ENCODE measurements at places on chromosomes 7 and 10.
A peak's percentile ranks its signal among the peaks of the same experiment; 100 is the strongest.

DNA sequence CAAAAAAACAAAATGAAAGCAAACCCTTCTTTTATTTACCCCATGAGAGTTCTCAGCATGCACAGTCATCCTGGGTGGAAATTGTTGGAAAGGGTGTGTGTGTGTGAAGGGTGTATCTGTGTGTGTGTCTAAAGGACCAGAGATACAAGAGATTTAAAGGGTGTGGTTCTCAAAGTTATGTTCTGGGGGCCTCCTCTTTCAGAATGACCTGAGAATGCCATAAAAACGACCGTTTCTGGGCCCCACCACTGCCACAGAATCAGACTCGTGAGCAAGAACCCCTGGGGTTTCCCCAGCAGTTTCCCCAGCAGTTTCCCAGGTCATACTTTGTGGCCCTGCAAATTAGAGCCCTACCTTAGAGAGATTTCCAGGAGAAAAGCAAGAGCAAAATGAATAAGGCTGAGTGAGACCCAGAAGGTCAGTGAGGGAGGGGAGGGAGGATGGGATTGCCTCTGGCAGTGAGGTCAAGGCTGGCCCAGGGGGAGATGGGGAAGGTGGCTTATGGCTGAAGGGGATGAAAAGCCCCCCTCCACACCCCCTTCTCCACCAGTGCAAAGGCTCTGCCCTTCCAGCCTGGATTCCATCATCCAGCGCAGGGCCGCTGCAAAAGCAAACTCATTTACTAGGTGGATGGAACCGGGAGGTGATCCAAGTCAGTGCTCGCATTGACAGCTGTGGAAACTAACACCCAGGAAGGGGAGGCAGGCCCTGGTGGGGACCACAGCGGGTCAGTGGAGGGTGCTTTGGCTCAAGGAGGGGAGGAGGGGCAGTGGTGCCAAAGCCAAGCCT is 10.2 kb downstream of the PYROXD2 start:
- peak; percentile 86 for DNase-seq

GRCh38 chr7:135879233-135879632 is 97.9 kb downstream of the MTPN start:
- peak; percentile 23 for DNase-seq

DNA sequence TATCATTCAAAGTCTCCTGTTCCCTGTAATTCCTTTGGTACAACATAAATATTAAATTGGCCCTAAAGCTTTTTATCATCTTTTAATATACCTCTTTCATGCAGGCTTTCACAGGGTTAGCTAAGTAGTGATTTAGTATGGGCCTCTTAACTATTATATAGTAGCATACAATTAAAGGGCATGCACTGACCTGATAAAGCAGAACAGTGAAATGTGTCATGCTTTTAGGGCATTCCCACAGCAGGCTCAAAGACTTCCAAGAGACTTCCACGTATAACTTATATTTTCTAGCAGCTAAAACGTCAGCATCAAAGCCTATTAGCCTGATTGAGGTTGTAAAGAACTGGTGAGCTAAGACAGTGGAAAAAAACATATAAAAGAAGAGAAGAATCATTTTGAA is 35.3 kb downstream of the SAMD8 start:
- DNase-seq = no peak

GRCh38 chr10:88095223-88095721 is 231.8 kb downstream of the PTEN start:
- peak; percentile 26 for DNase-seq

DNA sequence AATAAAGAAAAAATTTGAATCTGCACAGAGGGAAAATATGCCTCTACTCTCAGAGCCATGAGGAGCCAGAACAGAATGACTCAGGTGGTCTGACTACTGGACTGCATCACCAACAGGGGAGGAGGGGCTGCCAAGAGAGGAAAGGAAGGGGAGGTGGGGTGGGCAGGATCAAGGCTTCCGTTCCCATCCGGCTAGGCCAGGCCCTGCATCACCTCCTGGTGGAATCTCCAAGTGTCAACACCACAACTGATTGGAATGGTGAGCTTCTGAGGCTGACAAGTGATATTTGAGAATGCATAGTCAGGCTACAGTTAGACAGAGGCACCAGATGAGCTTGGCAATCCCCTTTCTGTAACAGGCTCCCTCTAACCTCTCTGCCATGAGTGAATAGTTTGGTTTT is 10.4 kb upstream of the GPR26 start:
- no peak for DNase-seq

GRCh38 chr10:125004571-125005311 is 62.8 kb downstream of the ZRANB1 start:
- no peak for DNase-seq

- DNase-seq = no peak
Measured at GRCh38 chr7:151776876-151777494, 99.9 kb downstream of the PRKAG2 start.

DNA sequence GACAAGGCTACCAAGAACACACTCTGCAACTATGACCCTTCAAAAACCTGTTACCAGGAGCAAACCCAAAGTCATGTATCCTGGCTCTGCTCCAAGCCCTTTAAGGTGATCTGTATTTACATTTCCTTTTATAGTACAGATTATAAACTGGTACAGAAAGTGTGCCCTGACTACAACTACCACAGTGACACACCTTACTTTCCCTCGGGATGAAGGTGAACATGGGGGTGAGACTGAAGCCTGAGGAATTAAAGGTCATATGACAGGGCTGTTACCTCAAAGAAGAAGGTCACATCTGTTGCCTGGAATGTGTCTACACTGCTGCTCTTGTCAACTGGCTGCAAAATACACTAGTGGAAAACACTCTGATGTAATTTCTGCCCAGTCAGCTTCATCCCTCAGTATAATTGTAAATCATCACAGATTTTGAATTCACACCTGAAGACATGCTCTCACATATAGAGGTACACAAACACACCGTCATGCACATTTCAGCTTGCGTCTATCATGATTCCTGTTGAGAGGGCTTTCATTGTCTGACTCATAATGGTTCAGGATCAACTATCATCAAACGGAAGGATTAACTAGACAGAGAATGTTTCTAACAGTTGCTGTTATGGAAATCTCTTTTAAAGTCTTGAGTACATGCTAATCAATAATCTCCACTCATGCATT is 318.3 kb downstream of the NXPH1 start:
- no peak for DNase-seq

DNA sequence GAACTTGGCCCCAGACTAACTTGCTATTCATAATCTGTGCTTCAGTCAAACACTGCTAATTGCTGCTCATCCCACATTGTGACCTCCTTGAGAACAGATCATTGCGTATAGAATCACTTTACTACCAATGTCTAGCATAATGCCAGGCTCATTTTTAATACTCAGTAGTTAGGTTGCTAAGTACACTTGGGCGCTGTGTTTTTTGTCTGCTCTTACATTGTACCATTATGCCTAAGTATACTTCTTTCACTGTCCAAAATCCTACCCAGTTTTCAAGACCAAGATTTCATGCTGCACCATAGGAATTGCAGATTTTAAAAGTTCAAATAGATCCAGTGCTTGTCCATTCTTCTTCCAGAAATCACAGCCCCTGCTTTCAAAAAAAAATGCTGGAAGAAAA is 32.8 kb upstream of the TMEM106B start:
- no peak for DNase-seq

DNA sequence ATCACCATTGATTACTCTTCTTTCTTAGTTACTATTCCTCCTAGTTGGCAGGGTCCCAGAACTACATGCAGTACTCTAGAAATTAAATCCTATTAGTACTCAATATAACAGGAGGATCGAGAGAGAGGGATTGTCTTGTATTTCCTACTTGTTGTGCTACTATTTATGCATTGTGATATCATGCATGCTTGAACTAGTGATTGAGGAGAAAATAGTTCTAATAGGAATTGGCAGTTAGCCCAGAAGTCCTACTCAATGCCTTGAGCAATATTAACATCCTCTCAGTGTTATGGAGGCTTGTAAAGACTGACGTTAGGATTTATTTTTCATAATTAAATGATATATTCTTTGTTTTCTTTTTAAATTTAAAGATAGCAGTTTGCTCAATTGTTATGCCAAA is 67.4 kb downstream of the FOXP2 start:
- peak; percentile 76 for DNase-seq

DNA sequence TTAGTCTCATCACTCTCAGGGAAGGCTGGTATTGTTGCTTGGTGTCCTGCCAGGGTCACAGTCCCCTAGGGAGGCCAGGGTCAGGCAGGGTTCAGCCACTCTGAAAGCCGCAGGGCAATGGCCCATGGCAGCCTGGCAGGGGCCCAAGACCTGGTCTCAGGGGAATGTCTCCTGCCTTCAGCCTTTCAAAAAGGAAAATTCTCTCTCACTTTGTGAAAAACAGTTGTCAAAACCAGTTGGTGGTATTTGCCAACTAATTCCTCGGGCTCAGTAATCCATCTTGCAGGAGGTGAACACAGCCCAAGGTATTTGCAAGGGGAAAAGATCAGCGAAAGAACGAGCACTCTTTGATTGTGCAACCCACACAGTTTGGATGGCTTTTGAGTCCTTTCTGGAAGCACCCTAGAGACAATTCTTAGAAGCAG is 101.5 kb downstream of the JCAD start:
- DNase-seq = peak; percentile 52

- DNase-seq = no peak
Measured at GRCh38 chr7:85156661-85157208, 30.1 kb downstream of the SEMA3D start.

Measured in fibroblast of mammary gland (primary cell).